ENCODE measurements at places on chromosomes 16 and 17.

GRCh38 chr16:85105475-85105874 lies 6.8 kb downstream of the CIBAR2 start:
- no peak for DNase-seq

- no peak for DNase-seq
Measured at GRCh38 chr17:71338396-71338795, 782.4 kb upstream of the SOX9 start.

DNA sequence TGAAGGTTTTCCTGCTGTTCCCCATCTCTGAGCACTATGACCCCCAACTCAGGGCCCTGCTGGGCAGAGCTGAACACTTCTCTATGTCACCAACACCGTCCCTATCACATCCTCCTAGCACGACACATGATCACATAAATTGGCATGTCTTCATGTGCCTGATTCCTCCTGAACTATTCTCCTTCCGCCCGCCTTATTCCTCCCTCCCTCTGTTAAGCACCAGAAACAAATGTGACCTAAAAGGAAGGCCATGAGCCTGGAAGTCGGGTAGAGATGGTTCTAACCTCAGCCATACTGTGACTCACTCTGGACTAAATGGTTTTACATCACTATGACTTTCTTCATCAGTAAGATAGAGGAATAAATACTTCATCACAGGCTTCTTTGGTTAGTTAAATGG lies 80.8 kb upstream of the DYNLRB2 start:
- DNase-seq: no peak

- no peak for DNase-seq
Measured at GRCh38 chr17:28645576-28645939, 600 bp upstream of the BLTP2 start.

GRCh38 chr17:50558941-50559614 lies 1.4 kb upstream of the CACNA1G start:
- DNase-seq: no peak

GRCh38 chr17:63841350-63842172 lies 924 bp downstream of the SMARCD2 start:
- no peak for DNase-seq

GRCh38 chr16:77408607-77409006 lies 26.2 kb downstream of the ADAMTS18 start:
- no peak for DNase-seq

DNA sequence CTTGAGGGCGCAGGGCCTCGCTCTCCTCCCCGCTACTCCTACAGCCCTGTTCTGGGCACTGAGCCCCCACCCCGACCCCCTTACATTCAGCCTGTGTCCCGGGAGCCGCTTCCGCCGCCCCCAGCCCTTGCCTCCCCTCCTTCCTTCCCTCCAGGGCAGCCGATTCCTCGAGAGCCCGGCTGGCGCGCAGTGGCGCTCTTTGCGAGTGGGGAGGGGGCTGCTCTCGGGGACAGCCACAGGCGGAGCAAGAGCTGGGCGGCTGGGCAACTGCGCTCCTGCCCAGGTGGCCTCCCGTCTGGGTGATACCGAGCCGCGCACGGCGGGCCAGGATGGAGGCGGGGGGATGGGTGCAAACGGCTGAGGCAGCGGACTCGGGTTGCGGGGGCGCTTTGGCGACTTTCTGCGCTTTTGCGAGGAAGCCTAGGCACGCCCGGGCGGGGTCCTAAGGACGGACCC lies 1.2 kb downstream of the MMP15 start:
- no peak for DNase-seq

DNA sequence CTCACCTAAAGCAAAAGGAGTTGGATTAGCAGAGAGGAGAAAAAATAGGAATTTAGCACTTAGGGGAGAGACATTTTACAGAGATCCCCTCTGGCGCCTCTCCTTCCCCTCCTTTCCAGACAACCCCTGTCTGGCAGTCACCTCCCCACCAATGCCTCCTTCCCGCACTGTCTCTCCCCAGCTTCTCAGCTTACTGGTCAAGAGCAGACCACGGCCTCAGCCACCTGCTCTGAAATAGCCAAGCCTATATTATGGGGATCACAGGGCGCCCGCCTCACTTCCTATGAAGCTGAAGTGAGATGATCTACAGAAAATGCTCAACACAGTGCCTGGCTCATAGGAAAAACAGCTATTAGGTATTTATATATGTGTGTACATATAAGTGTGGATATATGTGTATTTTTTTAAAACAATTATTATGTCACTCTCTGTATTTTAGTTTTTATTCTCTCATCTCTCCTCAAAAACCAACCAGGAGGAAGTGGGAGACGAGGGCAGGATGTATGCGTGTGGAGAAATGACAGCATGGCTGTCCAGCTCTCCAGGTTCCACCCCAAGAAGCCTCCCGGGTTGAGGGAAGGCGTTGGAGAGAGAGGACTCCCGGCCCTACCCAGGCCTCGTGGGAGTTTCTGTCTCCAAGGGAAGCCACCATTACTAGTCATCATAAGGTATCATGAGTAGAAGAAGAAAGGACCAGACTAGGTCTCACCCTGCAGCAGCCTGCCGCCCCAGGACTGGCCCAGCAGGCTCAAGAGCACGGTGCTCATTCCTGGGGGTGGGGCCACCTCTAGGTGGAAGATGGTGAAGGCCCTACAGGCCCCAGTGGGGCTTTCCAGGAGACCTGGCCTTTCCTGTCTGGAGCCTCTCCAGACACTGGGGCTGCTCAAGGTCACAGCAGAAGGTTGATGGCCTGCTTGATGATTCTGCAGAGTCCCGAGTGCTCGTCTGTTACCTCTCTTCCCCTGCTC lies 27.2 kb downstream of the MAP3K14 start:
- no peak for DNase-seq

DNA sequence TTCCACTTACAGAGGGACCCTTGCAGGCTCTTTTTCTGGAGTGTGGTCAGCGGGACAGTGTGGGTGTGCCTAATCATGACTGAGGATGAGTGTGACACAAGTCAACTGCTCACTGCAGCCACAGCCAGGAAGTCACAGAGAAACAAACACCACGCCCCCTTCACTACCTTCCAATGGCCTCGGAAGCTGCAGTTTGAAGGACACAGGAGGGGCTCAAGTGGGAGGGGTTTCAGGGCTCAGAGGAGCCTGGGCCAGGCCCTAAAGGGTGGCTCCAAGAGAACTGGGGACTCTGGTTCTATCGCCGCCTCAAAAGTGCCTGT lies 116.2 kb upstream of the SDK2 start:
- no peak for DNase-seq

DNA sequence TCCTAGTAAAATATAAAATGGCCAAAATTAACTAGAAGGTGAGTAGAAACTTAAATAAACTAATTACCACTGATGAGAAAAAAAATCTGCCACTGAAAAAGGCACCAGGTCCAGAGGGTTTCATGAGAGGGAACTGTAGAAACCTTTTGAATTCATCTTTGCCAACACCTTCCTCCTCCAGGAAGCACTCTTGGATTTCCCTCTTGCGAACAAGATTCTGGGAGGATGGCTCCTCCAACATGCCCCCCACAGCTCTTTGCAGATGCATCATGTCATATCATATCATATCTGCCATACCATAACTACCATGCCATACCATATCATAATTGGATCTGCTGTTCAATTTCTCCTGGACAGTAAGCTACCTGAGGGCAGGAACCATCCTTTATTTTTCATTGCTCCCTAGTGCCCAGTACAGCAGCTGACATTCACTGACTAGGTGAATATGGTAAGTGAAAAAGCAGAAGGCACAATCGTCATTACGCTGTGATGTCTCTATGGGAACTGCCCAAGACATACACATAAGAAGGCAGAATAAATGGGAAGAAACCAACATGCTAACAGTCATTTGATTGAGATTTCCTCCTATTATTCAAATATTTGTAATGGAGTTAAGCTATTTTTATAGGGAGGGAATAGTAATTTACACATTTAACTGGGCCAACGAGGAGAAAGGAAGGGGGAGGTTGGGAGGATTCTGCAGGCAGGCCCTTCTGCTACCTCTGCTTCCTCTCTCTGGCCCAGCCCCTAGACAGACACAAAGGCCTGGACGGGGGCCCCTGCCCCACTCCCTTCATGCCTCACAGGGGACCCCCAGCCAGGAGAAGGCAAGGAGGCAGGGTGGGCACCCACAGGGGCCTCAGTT lies 110.1 kb upstream of the SMURF2 start:
- DNase-seq: no peak

GRCh38 chr16:86554599-86554916 lies 477 bp downstream of the MTHFSD start:
- DNase-seq: no peak

DNA sequence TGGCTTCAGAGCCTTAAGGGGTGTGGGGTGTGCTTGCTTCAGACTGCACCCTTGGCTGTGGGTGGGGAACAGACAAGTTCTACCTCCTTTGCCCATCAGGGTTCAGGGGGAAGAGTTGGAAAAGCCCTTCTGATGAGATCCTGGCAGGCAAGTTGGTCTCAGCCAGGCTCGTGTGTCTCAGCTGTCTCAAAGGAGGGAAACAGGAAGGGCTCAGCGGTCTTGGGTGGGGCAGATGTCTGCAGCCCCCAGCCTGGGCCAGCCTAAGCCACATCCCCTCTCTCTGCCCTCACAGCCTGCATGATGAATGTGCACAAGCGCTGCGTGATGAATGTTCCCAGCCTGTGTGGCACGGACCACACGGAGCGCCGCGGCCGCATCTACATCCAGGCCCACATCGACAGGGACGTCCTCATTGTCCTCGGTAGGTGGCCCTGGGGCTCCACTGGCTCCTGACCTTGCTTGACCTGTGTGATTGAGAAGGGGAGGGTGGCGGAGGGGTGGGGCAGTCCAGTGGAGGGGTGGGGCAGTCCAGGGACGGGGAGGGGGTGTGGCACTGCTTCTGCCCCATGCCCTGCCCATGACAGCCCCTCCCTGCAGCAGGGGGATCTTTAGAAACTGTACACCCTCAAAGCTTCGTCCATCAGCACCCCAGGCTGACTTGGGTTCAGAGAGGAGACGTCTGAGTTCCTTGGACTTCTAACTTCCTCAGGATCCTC lies 199.5 kb downstream of the PRKCB start:
- no peak for DNase-seq

DNA sequence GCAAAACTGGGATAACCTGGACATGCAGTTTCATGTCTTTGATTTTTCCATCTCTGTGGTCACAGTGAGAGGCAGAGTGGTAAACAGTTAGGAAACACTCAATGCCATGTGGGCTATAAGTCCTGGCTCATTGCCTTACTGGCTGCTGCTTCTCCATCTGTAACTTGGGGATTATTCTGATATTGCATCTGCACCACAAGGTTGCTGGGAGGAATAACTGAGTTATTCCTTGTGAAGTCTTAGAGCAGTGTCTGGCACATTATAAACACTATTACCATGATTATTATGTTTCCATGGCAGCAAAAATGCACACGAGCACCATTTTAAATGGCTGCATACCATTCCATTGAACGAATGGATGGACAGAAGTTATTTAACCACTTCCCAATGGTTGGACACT lies 111.7 kb upstream of the CDH5 start:
- no peak for DNase-seq

DNA sequence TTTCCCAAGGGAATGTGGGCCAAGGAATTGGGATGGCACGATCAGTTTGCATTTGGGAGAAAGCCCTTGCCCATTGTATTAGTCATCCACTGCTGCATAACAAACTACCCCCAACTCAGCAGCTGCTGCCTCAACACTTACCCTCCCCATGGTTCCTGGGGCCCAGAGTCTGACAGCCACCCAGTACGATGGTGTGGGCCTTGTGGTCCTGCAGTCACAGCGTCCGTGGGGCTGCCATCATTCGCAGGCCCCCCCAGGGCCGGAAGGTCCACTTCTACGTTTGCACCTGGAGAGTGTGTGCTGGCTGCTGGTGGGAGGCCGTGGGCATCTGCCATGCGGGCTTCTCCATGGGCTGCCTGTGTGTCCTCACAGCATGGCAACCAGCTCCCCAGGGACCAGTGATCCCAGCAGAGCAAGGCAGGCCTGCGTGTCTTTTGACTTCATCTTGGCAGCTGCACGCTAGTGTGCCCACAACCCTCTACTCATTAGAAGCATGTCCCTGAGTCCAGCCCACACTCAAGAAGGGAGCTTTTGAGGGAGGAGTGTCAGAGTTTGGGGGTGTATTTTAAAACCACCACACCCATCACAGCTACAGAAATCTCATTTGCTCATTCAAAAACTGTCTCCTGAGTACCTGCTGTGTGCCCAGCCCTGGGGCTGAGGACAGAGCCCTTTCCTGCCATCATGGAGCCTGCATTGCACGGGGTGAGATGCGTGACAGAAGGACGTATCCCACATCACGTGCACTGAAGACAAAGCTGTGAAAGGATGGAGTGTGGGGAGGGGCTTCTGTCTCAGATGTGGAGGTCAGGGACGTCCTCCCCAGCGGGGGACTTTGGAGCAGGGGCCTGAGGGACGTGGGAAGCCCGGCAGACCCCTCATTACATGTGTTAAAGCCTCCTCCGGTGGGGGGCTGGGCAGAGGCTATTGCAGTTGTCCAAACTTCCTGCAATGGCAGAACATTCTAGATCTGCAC lies 185.0 kb upstream of the ZNF469 start:
- no peak for DNase-seq

GRCh38 chr17:49224198-49224996 lies 6.2 kb downstream of the PHOSPHO1 start:
- DNase-seq: no peak

- DNase-seq: no peak
Measured at GRCh38 chr17:8806253-8806925, 7.2 kb upstream of the MFSD6L start.

DNA sequence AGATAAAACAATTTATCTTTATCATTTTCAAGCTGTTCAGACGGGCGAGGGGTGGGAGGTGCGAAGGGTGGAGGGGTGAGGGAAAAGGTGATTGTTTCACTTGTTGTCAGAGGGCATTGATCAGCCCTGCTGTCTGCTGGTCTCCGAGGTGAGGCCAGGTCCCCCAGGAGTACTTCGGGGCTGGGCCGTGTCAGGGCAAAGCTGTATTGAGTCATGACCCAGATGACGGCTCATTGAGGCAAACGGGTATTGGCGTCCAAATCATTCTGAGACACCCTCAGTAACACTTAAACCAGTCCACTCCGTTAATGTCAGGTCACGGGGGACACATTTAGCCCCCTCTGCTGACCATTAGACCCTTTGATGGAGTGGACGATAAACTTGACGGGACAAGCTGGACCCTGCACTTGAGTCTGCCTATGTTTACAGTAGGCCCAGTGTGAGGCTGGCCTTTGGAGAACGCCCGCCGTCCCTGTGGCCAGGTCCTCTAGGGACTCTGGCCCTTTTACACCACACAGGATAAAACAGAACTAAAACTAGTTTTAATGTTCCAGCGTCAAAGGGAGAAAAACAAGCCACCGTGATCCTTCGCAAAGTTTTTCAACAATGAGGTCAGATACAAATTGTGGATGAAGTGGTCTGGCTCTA lies 502.2 kb upstream of the ZFHX3 start:
- DNase-seq: no peak

GRCh38 chr17:40025991-40026815 lies 11.0 kb downstream of the CSF3 start:
- DNase-seq: no peak

GRCh38 chr16:53893731-53894435 lies 189.9 kb downstream of the FTO start:
- DNase-seq: no peak

DNA sequence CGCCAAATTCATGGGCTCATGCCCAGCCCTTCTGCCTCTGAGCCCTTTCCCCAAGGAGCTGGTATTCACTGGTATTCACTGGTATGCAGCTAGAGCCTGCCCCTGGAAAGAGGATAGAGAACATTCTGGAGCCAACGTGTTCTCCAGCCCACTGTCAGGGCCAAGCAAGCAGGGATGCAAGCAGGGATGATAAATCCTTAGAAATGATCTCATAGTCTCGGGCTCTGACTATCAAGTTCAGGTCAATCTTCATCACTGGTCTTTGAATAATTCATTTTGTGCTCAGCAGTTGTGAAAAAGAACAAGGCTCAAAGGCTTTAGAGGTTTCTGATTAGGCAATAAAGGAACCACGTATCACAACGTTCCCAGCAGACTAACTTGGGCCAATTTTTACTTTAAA lies 57.3 kb downstream of the CACNG5 start:
- DNase-seq: no peak

- no peak for DNase-seq
Measured at GRCh38 chr16:79599256-79599836, 1.2 kb downstream of the MAF start.

Measured in stimulated activated CD8-positive, alpha-beta memory T cell treated with anti-CD3 and anti-CD28 coated beads, Interleukin-4, amount 100 ng/mL, for 1 hour (primary cell).